ENCODE measurements at places on chromosomes 4 and X.

GRCh38 chr4:8771258-8771590 is 100.4 kb downstream of the HMX1 start:
- no peak for DNase-seq

GRCh38 chr4:30208731-30209435 is 511.3 kb upstream of the PCDH7 start:
- DNase-seq: no peak

DNA sequence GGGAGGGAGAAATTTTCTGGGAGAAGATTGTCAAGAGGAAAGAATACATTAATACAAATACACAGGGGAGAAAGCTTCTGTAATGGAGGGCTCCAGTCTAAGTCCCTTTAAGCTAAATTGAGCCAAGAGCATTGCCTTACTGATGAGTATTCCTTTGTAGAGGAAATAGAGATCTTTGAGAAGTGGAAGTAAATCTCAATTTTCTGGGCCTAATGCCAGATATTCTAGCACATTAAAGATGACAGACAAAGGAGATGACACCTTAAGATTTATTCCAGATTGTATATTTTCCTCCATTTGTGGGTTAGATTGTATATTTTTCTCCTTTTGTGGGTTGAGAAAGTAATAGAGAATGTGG is 28.5 kb upstream of the SMAD1 start:
- DNase-seq: no peak

- no peak for DNase-seq
These were observed 1.2 kb downstream of the GUCY1A1 start for GRCh38 chr4:155667568-155668511.

DNA sequence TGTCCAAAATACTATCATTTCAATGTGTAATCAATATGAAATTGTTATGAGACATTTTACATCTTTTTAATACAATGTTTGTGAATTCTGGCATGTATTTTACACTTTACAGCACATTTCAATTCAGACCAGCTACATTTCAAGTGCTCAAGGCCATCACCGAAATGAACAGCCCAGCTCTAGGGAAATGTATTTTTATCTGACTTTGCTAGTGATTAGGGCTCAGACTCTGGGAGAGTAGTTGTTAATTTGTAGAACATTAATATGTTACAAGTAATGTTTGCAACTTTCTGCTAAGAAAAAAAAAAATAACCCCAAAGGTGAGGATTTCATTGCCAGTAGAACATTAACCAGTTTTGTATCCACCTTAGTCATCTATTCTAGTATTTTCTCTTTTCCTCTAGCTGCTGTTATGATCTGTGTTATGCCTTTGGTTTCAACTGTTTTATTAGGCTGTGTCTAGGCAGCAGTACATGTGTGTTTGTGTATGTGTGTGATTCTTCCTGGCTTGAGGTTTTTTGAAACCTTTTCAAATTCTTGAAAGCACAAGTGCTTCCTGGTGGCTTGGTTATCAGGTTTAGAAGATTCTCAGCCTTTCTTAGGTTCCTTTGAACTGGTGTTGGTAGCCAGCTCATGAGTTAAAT is 125.9 kb downstream of the NSUN7 start:
- no peak for DNase-seq

- DNase-seq: no peak
These were observed 24.3 kb downstream of the NOP14 start for GRCh38 chr4:2938906-2939305.

DNA sequence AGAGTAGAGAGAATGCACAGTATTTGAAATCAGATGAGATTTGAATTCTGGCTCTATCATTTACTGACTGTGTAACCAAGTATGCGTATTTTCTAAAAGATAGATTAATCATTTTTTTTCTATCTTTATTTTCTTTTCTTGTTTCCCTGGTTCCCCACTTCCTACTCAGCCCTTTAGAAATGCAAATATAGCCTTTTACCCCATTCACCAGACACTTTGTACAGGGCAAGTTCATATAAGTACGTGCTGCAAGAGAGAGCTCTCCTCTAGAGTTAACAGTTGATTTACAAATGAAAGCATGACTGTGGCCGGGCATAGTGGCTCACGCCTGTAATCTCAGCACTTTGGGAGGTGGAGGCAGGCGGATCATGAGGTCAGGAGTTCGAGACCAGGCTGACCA is 17.8 kb upstream of the TDO2 start:
- no peak for DNase-seq

GRCh38 chr4:10013722-10014121 is 7.6 kb downstream of the SLC2A9 start:
- peak; percentile 71 for DNase-seq

DNA sequence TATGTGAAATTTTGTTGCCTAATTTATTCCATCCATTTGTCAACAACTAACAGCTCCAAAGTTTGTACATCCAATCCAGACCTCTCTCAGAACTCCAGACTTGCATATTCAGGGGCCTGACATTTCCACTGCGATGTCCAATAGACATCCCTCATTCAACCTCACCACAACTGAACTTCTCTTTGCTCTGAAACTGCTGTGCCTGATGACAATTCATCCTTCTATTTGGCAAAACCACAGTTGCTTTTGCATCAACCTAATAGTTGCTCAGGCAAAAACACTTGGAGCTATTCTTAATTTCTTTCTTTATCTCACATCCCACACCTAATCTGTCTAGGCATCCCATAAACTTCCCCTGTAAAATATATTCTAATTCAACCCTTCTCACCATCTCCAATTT is 56.5 kb downstream of the ANTXR2 start:
- no peak for DNase-seq

- no peak for DNase-seq
These were observed 3.3 kb upstream of the LIN54 start for GRCh38 chr4:83013902-83014301.

- DNase-seq: peak; percentile 6
These were observed 418 bp downstream of the TAB3 start for GRCh38 chrX:30888526-30889146.

- DNase-seq: no peak
These were observed 51.7 kb downstream of the RAB28 start for GRCh38 chr4:13432453-13432852.

- DNase-seq: no peak
These were observed 13.2 kb upstream of the FAM3A start for GRCh38 chrX:154529206-154529612.

GRCh38 chr4:158760866-158761265 is 8.0 kb upstream of the FNIP2 start:
- no peak for DNase-seq

GRCh38 chr4:177478496-177478895 is 36.3 kb upstream of the AGA start:
- no peak for DNase-seq

GRCh38 chr4:187141101-187141500 is 417.4 kb upstream of the FAT1 start:
- DNase-seq: no peak

All from hematopoietic multipotent progenitor cell (in vitro differentiated cells).